Astrocyte of the spinal cord (primary cell): ENCODE measurements at places on chromosomes 12 and 14.
A peak's percentile ranks its signal among the peaks of the same experiment; 100 is the strongest.

DNA sequence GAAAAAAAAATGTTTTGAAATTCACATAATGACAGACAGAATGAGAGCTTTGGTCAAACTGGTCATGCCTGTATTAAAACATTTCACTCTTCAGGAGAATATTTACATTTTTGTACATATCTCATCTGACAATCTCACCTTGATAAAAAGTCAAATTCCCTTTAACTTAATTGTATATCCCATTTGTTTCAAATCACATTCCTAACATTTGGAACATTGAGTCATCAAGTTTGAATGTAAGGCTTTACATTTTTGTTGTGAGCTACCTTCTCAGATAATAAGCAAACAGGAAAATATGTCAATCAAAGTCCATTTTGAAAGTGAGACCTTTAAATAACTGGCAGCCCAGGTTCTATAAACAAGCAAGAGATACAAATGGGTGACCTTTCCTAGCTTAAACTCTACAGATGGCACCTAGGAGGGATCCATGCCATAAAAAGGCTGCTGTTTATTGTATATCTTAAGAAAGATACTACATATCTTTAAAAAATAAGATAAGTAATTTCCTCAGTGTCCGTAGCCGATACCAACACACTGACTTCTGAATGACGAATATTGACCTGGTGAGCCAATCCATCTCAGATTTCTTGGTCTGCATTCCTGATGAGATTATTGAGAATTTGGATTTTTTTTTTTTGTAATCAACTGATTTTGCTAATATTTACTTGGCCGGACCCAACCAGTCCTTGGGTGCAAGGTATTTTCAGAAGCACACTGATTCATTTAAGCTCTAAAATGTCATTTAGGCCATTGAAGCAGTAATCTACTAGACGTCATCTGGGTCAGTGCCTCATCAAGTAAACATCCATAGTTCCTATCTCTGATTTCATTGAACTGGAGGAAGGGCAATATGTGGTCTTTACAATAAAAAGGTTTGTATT, 259.6 kb downstream of the BTG1 start:
- DNase-seq, result no peak

GRCh38 chr12:116266168-116266601, 11.3 kb downstream of the MED13L start:
- DNase-seq, result peak; percentile 41

DNA sequence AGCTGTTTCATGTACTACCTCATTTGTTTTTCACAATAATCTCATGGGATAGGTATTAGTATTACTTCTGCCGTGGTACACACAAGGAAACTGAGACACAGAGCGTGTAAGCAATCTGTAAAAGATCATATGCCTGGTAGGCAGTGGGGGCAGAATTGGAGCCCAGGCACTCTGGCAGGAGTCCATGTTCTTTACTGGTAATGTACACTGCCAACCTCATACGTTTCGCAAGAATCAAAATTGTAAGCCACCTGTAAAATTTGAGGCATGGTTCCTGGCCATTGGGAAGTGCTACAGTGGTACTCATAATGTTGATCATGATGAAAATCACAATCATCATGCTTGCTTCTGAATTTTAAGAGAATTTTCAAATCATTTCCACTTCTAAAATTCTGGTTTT, 40.7 kb downstream of the TMTC1 start:
- no peak for DNase-seq

DNA sequence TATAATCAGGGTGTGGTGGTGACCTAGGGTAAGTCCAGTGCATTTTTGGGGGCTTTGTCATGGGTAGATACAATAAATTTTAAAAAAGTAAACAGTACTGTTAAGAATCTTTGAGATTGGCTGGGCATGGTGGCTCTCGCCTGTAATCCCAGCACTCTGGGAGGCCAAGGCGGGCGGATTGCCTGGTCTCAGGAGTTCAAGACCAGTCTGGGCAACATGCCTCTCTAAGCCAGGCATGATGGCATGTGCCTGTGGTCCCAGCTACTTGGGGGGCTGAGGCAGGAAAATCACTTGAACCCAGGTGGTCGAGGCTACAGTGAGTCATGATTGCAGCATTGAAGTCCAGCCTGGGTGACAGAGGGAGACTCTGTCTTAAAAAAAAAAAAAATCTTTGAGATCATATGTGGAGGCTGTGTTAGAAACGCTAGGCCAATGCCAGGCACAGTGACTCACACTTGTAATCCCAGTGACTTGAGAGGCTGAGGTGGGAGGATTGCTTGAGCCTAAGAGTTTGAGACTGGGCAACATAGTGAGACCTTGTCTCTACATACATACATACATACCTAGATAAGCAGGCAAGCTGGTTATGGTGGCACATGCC, 67.7 kb downstream of the PRKCH start:
- peak; percentile 6 for DNase-seq

DNA sequence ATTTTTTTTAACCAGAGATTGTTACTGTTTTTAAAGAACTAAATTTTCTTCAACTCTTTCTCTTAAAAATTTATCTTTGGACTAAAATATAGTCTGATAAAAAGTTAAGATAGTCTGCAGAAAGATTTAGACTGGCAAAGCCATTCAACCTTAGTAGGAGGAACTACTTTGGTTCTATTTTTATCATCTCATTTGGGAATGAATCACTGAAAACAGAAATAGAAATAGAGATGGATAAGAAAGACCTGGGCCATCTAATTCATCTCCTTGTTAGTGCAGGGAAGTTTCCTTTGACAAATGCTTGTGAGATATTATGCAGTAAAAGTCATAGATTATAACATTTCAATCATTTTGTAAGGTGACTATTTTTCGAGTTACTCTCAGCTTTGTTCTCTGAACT, 263.2 kb upstream of the NPAS3 start:
- no peak for DNase-seq

- no peak for DNase-seq
These were observed 163.4 kb downstream of the RAD51B start for GRCh38 chr14:67982711-67983608.

DNA sequence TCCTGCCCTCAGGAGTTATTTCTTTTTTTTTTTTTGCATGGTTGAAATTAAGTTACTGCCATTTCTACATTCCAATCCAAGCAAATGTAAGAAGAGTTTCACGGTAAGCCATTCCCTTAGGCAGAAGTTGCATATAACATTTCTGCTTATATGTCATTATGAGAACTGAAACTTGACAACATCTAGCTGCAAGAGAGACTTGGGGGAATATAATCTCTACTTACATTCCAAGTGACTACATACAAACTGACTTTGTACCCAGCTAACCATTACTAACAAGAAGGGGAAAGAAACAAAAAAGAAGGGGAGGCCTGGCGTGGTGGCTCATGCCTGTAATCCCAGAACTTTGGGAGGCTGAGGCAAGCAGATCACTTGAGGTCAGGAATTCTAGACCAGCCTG, 7.3 kb upstream of the RESF1 start:
- no peak for DNase-seq

DNA sequence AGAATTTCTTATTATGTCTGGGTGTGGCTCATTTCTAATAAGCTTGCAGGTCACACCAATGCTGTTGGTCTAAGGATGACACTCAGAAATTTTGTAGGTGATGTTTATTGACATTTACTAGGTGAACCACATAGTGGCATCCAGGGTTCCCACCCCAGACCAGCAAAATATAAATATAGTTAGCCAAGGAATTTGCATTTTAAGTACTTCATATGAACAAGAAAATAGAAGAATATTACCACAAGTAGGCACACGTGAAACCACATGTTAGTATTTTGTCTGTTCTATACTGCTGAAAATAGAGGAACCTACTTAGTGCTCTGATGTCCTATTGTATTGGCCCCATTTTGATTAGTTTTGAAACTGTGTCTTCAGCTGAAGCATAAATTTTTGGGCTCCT, 71.1 kb downstream of the USP15 start:
- DNase-seq, result no peak

- no peak for DNase-seq
These were observed 21.7 kb downstream of the NUBPL start for GRCh38 chr14:31582836-31583452.

DNA sequence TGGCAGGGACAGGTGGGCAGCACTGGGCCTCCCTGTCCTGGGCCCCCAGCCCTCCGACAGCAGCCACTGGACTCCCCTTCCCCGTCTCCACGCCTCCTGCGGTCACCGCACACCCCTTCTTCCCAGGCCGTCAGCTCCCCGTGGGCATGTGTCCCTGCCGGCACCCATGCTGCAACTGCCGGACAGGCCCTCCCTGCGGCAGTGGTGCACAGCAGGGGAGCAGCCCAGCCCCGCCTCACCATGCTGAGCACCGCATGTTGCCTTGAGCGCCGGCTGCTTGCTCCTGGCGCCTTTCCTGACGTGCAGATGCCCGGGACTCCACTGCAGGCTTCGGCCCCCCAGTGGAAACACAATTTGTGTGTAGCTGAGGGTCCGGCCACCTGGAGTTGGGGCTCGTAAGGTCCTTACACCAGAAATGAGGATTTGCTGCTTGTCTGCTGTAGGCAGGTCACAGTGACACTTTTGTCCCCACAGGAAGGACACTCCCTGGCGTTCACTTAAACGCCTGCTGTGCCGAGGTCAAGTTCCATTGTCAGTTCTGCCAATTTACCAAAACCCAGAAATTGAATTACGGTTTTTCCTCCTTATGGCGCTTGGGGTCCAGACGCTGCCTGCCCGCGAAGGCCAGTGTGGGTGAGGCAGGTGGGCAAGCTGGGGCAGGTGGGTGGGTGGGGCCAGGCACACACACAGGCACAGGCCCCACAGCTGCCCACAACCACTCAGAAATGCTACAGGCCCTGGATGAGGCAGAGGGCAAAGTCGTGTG, 28.2 kb upstream of the MMP17 start:
- no peak for DNase-seq

DNA sequence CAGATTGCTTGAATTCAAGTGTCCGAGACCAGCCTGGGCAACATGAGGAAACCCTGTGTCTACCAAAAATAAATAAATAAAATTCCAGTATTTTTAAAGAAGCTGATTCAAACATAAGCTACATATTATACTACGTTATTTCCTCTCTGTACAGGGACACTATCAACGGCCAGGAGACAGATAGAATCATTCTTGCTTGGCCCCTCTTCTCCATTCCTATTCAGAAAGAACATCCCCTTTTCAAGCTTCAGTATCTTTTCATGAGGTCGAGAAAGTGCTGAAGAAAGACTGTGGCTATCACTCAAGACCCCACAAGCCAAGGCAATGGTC, 314 bp upstream of the DHRS7 start:
- DNase-seq, result no peak
